Activated B cell treated with CpG ODN at 0.5 μM for 24 hours (primary cell): ENCODE measurements at places on chromosomes 6 and 20. TPM values are rescaled to one million over a fixed set of nuclear protein-coding genes. Genes with fewer than 3 reads are reported as not detected.

GRCh38 chr20:24987873-24988835 lies 4.4 kb downstream of the APMAP start:
- H3K27ac ChIP-seq = no peak overlapping the region
- no peak for DNase-seq
- peaks cover 32% of the 10 kb centered on the region for H3K36me3 ChIP-seq
- no peaks in the 10 kb centered on the region for H3K27me3 ChIP-seq
- no peak overlapping the region for H3K4me3 ChIP-seq

PPIL6 gene
- 0.73 and 0.91 TPM in 2 replicates for total RNA-seq

- peaks cover 77% of the 10 kb centered on the region for H3K4me1 ChIP-seq
- peak overlapping the region; percentile 69 for H3K4me3 ChIP-seq
- H3K36me3 ChIP-seq = peaks cover 13% of the 10 kb centered on the region
- no peaks in the 10 kb centered on the region for H3K27me3 ChIP-seq
- DNase-seq = no peak
Measured at GRCh38 chr6:32271429-32271828, 47.6 kb upstream of the NOTCH4 start.

SRXN1 gene
- 6.1 and 7.4 TPM in 2 replicates for total RNA-seq

DNA sequence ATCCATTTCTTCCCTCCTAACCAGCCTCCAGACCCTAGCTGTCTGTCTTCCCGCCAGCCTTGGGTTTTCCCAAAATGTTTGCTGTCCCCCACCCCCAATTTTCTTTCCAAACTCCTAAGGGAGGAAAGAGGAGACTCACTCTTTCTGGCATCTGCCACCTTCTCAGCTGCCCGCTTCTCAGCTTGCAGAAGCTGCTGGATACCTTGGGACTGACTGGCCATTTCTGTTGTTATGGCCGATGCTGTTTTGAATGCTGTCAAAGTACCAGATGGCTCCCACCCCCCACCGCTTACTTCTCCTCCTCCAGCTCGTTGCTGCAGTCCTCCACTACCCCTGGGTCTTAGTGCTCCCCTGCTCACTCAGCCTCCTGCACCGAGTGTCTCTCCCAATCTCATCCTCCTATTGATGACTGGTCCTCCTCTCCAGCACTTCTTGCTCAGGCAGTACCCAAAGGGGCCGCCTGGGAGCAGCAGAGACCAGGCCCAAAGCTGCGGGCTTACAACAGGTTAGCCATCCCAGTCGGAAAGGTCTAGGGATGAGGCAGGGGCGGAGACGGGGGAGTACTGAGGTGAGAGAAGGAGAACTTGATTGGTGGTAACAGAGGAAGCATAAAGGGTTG lies at the start of gene ATP6V1G2:
Gene ATP6V1G2 (minus strand): TSS at position 270 of the 619 bp plus-strand sequence. CDS start 49 bp downstream, at position 221.
- H3K36me3 ChIP-seq = peaks cover 18% of the 10 kb centered on the region
- H3K4me1 ChIP-seq = peaks cover 53% of the 10 kb centered on the region
- DNase-seq = peak; percentile 79
- no peaks in the 10 kb centered on the region for H3K27me3 ChIP-seq
- H3K4me3 ChIP-seq = peak within 1 kb of the TSS; percentile 93

DNA sequence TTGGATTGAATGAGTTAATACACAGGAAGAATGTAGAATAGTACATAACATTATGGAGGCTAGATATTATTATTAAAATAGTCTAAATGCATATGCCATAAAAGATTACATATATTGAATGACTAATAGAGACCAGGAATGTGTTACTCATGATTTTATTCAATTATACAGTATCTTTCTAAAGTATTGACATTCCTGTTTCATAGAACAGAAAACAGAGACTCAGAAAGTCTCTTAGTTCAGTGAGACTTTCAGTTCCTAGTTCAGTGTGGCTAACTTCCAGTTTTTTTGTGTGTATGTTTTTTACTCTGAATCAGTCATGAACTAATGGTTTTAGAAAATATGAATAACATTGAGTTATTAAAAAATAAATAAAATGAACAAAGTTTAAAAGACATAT lies 34.6 kb upstream of the TMEM244 start:
- no peak overlapping the region for H3K4me3 ChIP-seq
- H3K27ac ChIP-seq = no peak overlapping the region
- H3K4me1 ChIP-seq = peaks cover 15% of the 10 kb centered on the region
- DNase-seq = no peak

ASIP gene
- not detected in 2 replicates for total RNA-seq
